Activated T-cell treated with anti-CD3 and anti-CD28 coated beads, Interleukin-2, amount 50 U/mL, for 24 hours (primary cell): ENCODE measurements at places on chromosomes 3 and 15.

DNA sequence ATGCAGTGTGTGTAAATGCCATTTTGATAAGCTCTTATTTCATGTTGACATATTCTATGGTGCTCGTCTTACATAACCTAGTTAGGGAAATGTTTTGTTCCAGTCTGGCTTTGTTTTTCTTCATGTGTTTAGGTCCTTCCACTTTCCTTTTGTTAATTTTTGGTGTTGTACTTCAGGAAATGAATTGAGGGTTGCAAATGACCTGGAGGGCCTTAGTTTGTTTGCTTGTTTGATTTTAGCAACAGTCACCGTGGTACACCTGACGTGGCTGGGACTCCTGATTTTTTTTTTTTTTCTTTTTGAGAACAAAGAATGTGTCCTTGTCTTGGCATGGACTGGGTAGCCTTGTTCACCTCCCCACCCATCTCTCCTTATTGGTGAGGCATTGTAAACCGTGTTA, 114.8 kb downstream of the IGF1R start:
- DNase-seq: no peak

- DNase-seq: no peak
These were observed 733 bp downstream of the RNF111 start for GRCh38 chr15:58988006-58988785.

DNA sequence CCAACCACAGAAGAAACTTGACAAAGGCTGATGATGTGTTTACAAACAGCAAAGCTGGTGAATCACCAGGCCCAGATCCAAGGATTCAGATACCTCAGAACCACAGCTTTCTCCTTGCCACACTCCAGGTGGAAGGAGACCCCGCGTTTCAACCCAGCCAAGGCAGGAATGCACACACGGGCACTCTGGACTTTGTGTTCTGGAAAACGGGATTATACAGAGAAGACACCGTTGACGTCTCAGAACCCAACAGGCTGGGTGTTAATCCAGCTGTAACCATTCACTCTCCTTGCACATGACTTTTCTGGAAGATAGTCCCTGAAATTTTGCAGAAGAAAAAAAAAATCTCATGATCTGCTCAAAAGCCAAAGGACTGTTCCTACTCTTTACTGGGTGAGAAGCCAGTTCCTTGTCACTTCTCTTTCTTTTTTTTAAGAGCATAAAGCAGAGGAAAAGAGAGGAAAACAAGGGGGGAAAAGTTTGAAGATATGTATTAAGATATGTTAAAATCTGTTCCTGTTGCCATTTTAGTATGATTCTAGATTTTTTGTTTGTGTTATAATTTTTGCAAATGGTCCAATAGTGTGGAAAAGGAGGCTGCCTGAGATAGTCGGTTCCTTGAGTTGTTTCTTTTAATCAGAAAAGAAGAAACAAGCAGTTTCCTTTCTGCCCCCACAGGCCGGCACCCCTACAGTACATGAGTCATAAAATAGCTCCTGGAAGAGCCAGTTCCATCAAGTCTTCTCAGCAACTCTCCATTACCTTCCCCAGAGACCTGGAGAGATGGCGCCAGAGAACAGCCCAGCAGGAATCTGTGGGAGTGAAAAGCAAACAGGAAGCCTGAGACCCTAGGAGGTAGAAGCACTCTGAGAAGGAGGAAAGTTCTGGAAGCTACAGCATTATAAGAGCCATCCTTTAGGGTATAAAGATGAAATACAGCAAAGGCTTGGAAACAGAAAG, 73.1 kb downstream of the RORA start:
- no peak for DNase-seq

GRCh38 chr3:34842706-34843480, 796.4 kb upstream of the ARPP21 start:
- DNase-seq: no peak

GRCh38 chr3:83193526-83193925, 1432.1 kb upstream of the GBE1 start:
- DNase-seq: no peak

DNA sequence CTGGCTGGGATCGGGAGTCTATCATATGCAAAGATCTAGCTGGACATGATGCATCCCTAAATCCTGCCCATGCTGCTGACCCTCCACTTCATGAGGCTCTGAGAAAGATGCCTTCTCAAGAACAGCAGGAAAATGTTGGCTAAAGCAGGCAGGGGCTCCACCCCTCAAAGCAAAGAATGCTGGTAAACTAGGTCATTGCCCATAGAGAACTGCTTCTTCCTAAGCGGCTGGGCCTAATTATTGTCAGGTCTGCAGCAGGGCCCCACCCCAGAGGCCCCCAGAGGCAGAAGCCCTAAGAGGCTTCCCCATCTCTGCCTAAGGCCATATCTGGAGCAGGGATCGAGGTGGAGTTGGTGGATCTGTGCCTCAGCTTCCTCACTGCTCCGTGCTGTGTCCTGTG, 447.4 kb upstream of the PROK2 start:
- DNase-seq: no peak

DNA sequence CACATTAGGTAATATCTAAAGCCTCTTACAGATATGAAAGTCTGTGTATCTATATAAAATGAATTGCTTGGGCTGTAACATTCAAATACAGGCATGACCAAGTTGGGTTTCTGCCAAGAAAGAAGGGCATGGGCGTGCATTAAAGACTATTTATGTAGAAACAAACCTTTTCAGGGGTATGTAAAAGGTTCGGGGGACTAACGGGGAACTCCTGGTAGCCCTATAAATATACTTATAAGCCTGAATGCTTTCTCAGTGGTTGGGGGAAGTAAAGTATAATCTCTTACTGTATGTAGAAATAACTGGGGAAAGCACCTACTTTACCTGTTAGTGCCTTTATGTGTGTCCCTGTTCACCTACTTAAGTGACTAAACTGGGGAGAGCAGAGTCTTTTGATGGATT, 154.5 kb upstream of the TBL1XR1 start:
- no peak for DNase-seq

GRCh38 chr3:120780977-120781376, 38.4 kb downstream of the GTF2E1 start:
- DNase-seq: no peak

DNA sequence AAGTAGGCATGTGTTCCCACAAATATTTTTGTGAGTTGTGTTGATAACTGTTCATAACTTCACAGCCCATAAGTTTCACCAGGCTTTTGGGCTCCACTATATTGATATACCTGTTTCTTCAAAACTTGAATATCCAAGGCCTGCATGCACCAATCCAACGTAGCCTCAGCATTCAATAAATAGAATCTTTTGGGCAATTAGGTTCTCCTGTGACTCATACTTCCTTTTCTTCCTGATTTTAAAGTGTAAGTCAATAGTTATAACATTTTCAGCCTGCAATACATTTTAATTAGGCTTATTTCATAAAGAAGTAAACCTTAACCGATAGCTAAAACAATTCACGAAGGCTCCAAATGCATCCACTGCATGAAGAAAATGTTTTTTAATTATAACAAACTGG, 97.8 kb upstream of the SPRED1 start:
- no peak for DNase-seq

- no peak for DNase-seq
These were observed 7.7 kb downstream of the CRABP1 start for GRCh38 chr15:78347586-78348543.

DNA sequence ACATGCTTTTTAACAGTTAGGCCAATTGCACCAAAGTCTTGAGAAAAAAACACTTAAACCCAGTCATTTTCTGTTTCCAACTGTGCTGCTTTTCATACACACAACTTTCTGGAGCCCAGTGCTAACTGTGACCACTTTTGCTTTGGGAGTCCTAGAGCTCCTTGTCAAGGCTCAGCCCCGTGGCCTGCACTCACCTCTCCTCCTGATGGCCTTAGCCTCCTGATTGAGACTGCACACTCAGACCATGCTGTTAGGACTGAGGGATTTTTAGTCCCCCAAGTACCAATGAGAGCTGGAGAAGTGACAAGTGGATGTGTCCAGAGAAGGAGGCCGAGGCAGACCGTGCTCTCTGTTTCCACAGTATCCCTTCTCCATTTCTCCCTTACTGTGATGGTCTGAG, 15.2 kb upstream of the RARRES1 start:
- DNase-seq: no peak

- no peak for DNase-seq
These were observed 692.0 kb downstream of the NLGN1 start for GRCh38 chr3:174089592-174089991.

DNA sequence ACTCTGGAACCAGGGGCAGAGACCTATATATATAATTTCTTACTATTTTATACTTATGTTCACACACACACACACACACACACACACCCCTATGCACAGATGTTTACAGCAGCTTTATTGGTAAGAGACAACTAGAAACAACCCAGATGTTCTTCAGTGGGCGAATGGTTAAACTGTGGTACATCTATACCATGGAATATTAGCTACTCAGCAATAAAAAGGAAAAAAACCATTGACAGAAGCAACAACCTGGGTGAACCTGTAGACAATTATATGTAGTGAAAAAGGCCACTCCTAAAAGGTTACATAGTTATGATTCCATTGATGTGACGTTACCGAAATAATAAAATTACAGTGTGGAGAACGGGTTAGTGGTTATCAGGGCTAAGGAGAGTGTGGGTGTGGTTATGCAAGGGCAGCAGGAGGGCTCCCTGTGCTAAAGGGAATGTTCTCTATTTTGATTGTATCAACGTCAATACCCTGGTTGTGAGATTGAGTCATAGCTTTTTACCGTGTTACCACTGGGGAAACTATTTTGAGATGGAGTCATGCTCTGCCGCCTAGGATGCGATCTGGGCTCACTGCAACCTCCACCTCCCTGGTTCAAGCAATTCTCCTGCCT, 85.5 kb downstream of the FLNB start:
- no peak for DNase-seq

DNA sequence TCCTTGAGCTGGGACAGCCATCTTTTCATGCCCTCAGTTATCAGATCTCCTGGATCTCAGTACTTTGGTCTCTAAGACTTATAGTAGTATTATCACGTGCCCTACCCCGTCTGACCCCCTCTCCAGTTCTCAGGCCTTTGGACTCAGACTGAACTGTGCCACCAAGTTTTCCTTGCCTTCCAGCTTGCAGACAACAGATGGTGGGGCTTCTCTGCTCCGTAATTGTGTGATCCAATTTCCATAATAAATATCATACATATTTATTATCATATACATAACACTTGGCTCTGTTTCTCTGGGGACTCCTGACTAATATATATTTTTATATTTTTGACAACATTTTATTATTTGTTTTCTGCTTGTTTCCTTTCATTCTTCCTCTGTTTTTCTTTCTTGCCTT, 458.8 kb upstream of the SEMA6D start:
- no peak for DNase-seq

GRCh38 chr3:100004931-100005330, 109.4 kb downstream of the FILIP1L start:
- DNase-seq: no peak

DNA sequence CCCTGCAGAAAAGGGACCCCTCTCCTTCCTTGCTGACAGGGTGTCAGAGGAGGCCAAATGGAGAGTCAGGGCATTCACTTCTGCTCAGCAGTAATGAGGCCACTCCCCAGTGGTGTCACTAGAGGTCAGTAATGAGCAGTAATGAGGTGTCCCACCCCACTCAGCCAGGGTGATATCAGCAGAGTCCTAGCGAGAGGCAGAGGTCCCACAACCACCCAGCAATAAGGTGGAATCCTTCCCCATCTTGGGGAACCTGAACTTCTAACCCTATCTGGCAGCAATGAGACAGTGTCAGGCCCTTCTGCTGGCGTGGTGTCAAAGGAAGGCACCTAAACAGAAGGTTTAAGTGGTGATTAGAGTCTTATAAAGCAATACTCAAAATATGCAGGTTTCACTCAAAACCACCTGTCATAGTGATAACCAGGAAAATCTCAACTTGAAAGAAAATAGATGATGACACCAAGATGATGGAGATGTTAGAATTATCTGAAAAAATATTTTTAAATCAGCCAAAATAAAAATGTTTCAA, 12.9 kb downstream of the OCA2 start:
- DNase-seq: peak; percentile 58

DNA sequence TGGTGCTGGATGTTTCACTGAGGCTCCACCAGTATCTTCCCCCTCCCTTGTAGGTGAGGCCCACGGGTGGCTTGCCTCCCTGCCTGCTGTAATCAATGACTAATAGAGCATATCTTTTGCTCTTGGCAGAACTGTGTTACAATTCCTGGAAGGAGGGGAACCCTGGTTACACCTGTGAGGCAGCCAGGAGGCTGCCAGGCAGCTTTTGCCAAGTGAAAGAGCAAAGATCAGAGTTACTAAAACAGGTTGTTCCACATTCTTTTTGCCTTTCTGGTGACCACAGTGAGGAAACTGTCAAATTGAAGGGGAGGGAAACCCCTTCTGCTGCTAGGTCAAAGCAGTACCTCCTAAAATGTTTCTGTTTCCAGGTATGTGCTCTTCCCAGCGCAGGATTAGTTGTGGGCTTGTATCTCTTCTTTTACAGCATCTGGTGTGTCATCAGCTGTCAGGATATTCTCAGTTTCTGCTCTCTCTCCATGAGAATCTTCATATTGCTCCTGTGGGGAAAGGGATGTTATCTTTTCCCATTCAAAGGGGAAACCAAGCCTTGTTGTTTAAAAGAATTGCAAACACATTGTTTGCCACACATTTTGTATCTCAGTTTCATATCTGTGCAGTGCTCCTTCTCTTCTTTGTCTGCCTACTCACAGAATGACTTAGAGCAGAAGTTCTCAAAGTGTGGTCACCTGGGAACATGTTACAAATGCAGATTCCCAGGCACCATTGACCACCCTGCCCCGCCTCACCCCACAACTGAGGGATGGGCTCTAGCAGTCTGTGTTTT, 137.4 kb upstream of the UMPS start:
- no peak for DNase-seq

GRCh38 chr3:178518660-178519396, 17.4 kb upstream of the KCNMB2 start:
- DNase-seq: no peak

GRCh38 chr3:54177816-54178215, 55.5 kb downstream of the CACNA2D3 start:
- no peak for DNase-seq

DNA sequence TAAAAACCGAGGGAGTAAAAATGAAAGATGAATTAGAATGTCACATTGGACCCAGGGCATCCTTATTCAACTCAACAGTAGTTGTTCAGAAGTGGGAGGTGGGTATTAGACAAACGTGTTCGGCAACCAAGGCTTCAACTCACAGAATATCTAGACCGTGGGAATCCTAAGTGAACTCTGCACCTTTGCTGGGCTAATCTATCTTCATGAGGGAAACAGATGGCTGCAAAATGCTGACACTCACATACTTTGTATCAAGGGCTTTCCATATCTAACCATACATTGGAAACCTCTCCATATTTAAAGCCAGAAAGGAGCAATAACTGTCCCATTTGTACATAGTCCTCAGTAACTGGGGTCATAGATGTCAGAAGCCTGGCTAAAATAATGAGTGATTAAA, 20.9 kb downstream of the PLSCR1 start:
- no peak for DNase-seq

- no peak for DNase-seq
These were observed 40.7 kb downstream of the RAB27A start for GRCh38 chr15:55248895-55249294.

GRCh38 chr15:74628949-74629348, 13.3 kb downstream of the CLK3 start:
- no peak for DNase-seq
